Spinal cord (tissue), 10 donors: ENCODE measurements at places on chromosomes 2 and 18. TPM values are rescaled to one million over a fixed set of nuclear protein-coding genes. Genes with fewer than 3 reads are reported as not detected.

The LIMS4 gene
- total RNA-seq = 2.6 TPM

The LRP2 gene
- total RNA-seq = 2.3 TPM

The WDR12 gene
- 30.1 TPM for total RNA-seq

The FMNL2 gene
- 150 TPM for total RNA-seq

The VWC2L gene
- total RNA-seq = 3.0 TPM

The CFAP53 gene
- 4.8 TPM for total RNA-seq

The SGPP2 gene
- 8.9 TPM for total RNA-seq

The ZSWIM2 gene
- total RNA-seq = 0.28 TPM

The HOXD10 gene
- total RNA-seq = 15.5 TPM

The GRHL1 gene
- total RNA-seq = 25.8 TPM

The RBM44 gene
- 1.5 TPM for total RNA-seq

The IL36A gene
- not detected for total RNA-seq
